ENCODE measurements at places on chromosomes 1 and 21.

DNA sequence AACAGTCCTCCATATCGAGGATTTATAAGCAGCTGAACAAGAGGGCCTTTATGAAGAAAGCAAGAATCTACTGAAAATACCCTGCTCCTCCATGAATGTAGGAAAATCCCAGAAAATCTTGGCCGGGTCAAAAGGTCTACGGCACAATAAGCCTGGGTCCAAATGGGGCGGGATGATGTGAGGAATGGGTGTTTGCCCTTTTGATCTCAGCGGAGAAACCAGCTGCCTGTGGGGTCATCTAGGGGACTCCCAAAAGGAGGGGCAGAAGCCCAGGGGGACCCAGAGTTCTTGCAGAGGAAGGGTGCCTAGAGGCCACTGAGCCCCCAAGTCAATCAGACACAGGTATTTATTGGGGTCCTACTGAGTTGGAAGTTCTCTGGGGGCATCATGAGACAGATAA, 11.4 kb upstream of the PIGR start:
- no peak for DNase-seq

DNA sequence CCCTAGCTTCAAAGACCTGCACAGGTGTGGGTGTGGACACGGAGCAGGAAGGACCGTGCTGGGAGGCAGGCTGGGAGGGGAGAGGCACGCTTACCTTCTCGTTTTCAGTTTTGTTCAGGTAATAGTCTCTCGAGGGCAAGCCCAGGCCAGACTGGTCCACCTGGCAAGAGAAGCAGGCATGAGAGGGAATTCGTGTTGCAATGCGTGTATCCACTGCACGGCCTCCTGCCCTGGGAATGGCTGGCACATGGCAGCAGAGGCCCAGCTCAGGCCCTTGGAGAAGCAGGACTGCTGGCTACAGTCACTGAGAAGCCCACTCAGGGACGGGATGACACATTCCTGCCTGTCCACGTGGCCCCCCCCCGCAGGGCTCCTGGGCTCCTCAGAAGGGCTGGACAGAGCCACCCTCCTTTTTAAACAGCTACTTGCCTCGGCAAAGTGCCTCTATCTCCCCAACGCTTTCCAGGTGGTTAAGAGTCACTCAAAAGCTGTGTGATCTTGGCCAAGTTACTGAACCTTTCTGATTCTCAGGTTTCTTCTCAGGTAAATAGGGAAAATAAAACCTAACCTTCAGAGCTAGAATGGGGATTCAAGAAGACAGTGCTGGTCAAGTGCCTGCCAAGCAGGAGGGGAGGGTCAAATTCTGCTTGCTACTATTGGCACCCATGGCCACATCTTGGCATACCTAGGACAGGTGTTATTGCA, 32.7 kb downstream of the ECE1 start:
- DNase-seq = no peak

GRCh38 chr1:45654540-45655280, 30.9 kb upstream of the CCDC17 start:
- no peak for DNase-seq

DNA sequence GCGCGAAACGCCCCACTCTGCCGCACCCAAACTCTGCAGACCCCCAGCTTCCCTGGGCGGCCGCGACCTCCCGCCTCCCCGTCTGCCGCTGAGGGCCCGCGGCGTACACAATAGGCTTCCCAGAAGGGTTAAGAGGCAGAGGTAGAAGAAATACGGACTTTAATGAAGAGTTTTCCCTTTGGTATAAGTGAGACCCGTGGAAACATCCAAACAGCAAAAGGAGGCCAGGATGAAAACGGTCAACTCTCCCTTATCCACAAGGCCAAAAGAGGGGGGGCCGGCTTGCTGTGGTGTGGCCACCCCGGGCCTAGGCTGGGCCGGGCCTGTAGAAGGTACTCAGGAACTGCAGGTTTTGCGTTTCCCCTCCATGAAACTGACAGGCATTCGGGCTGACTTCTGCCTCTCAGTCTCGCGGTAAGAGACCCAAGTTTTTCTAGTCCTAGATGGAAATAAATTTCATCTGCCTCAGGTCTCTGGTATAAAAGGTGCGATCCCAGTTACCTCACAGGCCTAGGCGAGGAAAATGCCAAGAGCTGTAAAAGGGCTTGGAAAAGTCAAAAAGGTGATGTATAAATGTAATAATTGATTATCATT, 671 bp upstream of the PYGO2 start:
- DNase-seq = no peak

DNA sequence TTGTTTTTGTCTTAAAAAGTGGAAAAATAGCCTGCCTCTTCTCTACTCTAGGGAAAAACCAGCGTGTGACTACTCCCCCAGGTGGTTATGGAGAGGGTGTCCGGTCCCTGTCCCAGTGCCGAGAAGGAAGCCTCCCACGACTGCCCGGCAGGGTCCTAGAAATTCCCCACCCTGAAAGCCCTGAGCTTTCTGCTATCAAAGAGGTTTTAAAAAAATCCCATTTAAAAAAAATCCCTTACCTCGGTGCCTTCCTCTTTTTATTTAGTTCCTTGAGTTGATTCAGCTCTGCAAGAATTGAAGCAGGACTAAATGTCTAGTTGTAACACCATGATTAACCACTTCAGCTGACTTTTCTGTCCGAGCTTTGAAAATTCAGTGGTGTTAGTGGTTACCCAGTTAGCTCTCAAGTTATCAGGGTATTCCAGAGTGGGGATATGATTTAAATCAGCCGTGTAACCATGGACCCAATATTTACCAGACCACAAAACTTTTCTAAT, 35.0 kb upstream of the TDRD10 start:
- DNase-seq = no peak

DNA sequence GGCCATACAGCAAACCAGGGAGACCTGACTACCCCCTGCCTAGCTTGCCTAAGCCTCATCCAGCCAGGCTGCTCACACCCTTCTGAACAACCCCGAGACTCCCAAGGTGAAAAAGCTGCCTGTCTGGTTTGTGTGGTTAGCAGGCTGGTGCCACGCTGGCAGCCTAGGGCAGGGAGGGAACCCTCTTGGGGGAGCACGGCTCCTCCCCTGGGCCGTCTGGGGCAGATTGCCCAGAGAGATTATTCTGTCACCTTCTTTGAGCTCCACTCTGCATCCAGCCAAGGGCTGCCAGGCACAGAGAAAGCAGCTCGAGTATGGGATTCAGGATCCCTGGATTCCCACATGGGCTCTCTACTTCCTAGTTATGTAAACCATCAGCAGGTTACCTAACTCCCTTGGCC, 27.5 kb upstream of the TCEA3 start:
- DNase-seq = no peak

DNA sequence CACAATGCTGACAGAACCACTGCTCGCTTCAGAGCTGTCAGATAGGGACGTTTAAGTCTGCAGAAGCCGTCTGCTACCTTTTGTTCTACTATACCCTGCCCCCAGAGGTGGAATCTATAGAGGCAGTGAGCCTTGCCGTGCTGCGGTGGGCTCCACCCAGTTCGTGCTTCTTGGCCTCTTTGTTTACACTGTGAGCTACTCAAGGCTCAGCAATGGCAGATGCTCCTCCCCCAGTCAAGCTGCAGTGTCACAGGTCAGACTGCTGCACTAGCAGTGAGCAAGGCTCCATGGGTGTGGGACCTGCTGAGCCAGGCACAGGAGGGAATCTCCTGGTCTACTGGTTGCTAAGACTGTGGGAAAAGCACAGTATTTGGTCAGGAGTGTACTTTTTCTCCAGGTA, 47.1 kb downstream of the LEPR start:
- DNase-seq = no peak

DNA sequence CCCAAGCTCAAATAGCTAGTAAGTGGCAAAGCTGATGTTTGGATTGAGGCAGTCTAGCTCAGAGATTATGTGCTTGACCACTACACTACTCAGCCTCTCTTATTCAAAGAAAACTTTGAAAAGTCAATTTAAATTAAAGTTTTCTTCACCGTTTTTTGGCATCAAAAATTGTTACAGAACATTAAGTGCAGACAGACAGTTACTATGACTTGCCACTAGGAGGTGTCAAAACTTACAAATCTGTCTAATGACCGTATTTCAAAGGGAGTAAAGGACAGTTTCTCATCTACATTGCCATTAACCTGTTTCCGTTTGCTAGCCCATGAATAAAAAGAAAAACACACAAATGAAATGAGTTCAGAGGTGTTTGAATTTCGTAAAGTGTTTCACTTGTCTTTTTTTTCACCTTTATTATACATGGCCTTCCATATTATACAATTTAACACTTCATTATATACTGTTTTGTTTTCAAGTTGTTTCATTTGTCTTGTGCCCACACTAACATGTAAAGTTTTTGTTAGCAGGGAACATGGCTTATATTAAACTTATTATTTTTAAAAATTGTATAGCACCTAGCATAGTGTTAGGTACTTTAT, 57.4 kb upstream of the MTF2 start:
- DNase-seq = no peak

GRCh38 chr1:54456361-54456760, 50.2 kb upstream of the SSBP3 start:
- no peak for DNase-seq

GRCh38 chr1:151828921-151829320, 2.7 kb downstream of the RORC start:
- DNase-seq = no peak

DNA sequence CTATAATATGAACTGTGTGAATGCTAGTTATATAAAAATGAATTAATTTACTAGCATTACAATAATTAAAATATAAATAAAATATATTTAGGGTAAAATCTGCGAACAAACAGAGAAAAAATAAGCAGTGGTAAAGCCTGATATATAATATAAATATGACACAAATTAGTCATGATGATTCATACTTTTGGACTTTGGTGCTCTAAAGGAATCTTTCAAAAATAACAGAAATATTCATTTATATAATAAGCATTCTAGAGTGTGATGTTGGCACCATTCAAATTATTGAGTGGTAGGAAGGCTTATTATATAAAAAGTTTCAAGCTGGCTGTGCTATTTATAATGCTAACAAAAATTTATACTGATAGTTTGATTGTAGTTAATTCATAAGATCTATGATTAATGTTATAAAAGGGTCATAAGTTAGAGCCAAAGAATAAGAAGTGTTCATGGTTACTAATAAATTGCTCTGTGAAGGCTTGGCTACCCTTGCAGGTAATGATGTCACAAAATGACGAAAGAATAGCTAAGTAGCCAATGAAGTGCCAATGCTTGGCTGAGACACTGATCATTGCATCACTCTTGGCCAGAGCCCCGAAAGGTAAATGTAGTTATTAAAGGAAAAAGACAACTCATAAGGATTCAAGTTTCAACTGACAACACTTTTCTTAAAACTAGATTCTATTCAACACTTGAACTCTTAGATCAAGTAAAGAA, 108.7 kb downstream of the USH2A start:
- DNase-seq = no peak

DNA sequence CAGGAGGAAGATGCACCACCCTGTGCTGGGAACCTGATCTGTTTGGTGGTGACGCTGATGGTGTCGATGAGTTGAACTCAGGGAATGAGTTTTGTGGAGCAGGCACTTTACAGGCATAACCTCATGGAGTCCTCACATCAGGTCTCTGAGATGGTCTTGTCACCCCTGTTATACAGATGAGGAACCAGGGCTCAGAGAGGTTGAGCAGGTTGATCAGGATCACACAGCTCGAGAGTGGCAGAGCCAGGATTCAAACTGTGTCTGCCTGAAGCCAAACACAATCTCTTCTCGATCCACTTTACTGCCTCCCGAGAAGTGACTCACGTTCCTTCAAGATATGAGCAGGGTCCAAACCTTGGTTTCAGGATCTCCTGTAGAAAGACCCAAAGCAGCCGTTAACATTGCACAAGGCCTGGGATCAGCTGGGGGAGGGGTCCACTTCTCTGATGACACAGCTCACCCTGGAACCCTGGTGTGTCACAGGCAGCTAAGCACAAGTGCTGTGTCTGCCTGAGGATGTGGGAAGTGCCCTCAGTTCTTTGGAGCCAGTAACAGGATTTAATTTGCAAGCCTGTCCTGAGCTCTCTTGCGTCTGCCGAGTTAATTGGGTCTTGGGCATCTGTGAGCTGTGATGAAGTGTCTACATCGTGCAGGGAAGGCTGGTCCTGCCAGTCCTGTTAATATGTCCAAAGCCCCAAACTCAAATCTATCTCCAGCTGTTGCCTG, 65.4 kb upstream of the STUM start:
- no peak for DNase-seq

- DNase-seq = no peak
Measured at GRCh38 chr1:221100611-221101010, 221.4 kb downstream of the HLX start.

GRCh38 chr1:230819976-230820375, 48.3 kb downstream of the C1orf198 start:
- no peak for DNase-seq

- no peak for DNase-seq
Measured at GRCh38 chr1:104136621-104137020, 386.9 kb downstream of the AMY1C start.

- no peak for DNase-seq
Measured at GRCh38 chr1:205579711-205580110, 52.1 kb downstream of the ELK4 start.

GRCh38 chr1:160256396-160257046, 5.8 kb downstream of the DCAF8 start:
- DNase-seq = no peak

- no peak for DNase-seq
Measured at GRCh38 chr1:168335500-168335899, 54.8 kb downstream of the TBX19 start.

DNA sequence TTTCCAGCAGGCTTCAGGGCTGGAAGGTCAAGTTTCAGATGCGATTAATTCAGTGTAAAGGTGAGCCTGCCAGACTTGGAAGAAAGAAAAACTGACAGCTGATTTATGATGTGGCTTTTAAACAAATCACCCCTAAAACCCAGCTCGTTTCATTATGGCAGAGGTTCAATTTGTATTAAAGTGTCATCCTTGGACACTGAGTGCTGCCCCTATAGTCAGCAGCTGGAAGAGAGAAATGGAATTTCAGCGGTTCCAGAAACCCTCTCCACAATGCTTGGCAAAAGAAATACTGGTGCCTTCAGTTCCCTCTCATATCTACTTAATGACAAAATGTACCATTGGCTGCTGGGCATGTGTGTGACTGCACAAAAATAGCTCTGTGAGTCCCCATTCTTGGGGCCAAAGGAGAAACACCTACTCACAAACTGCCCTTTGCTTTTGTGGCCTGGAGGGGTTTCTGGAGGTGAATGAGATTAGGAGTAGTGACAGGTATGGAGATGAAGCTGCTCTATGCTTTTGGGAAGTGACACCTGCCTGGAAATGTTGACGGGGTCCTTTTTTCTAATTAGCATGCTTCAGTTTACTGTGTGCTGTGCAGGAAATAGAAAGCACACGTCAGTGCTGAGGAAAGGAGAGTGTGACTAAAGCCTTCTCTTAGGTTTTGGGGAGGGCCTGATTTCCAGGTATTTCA, 95.1 kb upstream of the TSPAN2 start:
- no peak for DNase-seq

DNA sequence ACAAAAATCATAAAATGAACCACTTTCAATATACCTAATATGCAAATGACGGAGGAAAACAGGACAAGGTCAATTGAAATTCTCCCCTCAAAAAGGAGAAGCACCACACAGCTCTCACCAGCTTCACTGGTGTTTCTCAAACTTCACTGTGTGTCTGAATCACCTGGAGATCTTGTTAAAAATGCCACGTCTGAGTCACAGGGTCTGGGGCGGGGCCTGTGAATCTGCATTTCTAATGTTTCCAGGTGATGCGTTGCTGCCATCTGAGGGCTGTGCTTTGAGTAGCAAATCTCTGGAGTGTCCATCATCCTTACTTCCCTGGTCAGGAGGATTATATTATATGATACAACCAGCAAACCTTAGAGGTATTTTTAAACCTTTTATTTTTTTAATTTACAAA, 9.0 kb downstream of the CLDN19 start:
- no peak for DNase-seq

- DNase-seq = no peak
Measured at GRCh38 chr1:21631944-21632887, 36.9 kb downstream of the RAP1GAP start.
